Esophagus squamous epithelium (tissue), 5 donors: ENCODE measurements at places on chromosomes 13 and 19.

GRCh38 chr19:19356901-19357566, 36.4 kb downstream of the MAU2 start:
- DNase-seq, result no peak

DNA sequence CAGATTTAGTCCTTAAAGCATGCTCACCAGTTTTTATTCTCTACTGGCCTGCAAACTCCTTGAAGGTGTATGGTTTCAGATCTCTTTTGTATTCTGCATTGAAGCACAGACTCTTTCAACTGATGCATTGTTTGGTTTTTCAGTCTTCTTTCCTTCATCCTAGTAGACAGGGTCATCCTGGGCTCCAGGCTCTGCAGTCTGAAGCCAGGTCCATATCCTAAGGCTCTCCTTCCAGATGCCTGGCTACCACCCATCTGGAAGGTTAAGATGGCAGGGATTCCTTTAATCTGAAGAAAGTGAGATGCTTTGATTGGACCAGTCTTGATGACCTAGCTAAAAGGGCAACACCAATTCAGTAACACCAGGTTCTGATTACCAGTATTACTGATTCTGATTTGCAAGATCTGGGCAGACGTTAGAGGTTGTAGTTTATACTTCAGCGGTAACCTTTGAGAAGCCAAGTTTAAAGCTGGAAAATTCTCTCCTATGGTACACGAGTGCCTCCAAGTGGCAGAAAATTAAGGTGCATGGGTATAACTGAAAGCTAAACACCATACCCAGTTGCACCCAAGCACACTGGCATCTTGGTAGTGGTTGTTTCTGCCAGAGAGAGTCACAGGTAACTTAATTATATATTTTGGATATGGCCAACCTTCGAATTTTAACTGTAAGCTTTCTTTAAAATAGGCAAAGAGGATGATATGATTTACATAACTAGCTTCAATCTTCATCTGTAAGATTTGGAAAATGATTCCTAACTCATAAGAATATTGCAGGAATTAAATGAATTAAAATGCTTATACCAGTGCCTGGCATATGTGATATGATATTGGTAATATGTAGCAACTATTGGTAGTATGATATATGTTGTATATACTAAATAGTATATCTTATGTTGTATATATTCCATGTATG, 1651.9 kb upstream of the MIR17HG start:
- DNase-seq, result no peak

- no peak for DNase-seq
Measured at GRCh38 chr19:49845414-49845813, 5.5 kb upstream of the PTOV1 start.

DNA sequence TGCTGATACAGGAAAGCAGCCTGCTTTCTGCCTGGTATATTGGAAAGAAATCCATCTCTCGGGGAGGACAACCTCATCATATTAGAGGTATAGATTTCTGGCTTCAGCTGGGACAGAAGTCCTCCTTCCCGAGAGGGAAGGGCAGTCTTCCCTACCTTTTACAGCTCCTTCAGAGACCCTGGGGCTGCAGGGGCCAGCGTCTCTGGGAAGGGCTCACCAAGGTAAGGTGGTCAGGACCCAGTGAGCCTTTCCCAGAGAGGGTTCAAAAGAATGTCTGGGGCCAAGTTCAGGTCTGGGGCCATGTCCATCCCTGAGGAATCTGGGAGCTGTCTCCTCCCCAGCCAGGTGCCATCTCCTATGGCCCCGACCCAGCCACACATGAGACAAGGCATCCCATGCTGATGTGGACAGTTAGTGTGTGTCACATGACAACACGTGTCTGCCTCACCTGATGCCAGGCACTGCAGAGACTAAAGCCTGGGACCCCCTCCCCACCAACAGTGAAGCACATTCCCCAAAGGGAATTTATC, 136.4 kb downstream of the URI1 start:
- DNase-seq, result no peak

GRCh38 chr13:46962281-46962941, 65.6 kb upstream of the HTR2A start:
- DNase-seq, result no peak

- DNase-seq, result no peak
Measured at GRCh38 chr19:40355975-40356680, 7.6 kb downstream of the PLD3 start.

DNA sequence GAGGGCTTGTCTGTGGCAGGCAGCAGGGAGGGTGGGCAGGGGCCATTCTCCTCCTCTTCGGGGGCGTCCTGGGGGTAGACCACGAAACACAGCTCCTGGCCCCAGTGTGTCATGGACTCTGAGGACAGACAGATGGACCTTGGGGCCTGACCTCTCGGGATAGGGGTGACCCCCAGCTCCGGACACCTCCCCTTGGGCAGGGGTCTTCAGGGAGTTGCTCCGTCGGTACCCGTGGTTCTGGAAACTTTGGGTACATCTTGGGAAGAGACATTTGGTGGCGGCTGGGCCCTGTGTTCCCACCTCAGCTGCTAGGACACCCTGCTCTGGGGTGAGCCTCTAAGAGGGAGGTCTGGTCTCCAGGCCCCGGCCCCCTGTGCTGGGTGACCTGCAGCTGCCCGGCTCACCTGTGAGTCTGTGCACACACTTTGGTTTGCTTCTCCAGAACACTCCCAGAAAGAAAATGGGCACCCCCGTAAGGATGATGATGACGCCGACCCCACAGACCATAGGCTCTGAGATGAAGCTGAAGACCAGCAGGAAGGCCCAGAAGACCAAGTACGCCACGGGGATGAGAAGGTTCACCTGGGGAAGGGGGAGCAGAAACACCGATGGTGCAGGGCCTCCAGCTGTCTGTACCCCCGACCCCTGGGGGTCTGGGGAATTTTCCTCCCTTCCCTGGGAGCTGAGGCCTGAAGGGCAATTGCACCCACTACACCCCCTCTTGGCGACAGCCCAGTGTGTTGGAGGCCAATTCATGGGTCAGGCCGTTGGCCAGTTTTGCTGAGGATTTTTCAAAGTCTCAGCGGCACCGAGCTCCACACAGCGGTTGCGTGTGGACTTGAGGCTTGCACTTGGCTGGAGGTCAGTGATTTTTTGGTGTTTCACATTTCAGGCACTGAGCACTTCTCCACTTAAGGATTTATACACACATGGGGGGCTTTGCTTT, 15.0 kb downstream of the LRP3 start:
- no peak for DNase-seq

GRCh38 chr13:76677043-76677442, 209.2 kb downstream of the KCTD12 start:
- DNase-seq, result no peak

- no peak for DNase-seq
Measured at GRCh38 chr19:10295305-10295846, 5.6 kb downstream of the ICAM5 start.

- DNase-seq, result no peak
Measured at GRCh38 chr19:47027586-47028088, 8.0 kb downstream of the NPAS1 start.

DNA sequence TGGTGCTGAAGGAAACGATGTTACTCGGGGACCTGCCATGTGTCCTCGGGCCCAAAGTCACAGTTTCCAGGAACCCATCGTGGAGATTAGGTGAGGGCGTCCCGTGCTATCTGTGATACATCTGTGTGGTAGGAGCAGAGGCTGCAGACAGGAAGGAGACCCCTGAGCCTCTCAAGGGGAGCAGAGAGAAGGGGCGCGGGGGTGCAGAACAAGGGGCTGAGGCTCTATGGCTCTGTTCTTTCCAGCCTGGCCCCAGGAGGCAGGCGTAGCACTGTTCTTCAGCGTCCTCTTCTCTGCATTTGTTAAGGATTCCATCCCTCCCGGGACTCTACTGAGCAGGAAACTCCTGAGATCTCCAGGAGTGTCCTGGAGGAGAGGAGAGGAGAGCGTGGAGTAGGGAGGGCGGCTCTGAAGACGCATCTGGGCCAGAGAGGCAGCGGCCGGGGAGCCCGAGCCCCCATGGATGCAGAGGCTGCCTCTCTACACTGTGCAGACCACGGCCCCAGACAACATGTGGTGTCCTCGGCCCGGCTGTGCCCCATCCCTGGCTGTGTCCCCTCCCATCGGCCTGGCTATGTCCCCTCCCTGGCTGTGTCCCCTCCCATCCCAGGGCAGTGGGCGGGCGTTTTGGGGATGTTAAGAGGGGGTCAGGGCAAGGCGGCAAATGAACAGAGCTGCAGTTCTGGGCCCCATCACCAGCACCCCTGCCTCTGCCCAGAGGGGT, 118.0 kb downstream of the ATP11A start:
- DNase-seq, result no peak

DNA sequence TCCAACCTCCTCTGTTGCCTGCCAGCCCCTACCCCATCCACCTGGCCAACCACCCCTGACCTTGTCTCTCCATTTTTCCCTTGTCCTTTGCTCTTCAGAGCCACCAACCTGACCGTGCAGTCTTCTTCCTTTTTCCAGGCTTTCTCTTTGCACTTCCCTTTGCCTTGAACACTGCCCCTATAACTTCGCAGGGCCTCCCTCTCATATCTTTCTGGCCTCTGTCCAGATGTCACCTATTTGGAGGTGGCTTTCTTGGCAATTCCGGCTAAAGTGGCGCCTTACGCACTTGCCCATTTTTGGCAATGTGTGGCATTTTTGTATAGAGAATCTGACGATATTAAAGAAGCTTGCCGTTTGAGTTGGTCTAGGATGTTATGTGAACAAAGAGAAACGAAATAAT, 844 bp downstream of the ZNF543 start:
- no peak for DNase-seq

GRCh38 chr13:38570706-38571105, 116.2 kb upstream of the FREM2 start:
- no peak for DNase-seq

DNA sequence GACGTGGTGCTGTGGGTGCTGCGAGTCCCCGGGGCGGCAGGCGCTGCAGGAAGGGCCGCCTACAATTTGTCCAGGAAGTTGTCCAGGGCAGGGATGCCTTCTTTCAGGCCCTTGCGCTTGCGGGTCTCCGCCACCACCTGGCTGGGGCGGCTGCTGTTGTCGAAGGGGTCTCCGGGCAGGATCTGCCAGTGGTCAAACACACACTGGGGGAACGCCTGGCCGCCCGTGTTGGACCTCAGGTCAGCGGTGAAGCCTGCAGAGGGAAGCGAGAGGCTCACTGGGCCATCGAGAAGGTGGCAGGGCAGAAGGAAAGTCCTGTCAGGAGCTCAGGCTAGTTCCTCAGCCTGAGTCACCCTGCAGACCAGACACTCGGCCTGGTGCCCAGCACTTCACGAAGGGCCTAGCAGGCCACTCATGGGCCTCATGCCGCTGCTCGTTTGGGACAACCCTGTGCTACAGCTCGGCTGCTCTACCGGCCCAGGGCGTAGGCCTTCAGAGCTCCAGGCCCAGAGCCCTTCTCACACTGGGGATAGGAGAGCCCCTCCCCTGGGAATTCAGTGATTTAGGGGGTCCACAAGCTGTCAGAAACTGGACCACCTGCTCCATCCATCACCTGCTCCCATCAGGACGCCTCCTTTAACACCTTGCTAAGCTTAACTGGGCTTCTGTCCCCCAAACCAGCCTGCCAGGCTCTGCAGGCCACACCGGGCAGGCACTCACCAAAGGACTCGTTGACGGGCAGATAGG, 5.8 kb upstream of the DAPK3 start:
- DNase-seq, result no peak

DNA sequence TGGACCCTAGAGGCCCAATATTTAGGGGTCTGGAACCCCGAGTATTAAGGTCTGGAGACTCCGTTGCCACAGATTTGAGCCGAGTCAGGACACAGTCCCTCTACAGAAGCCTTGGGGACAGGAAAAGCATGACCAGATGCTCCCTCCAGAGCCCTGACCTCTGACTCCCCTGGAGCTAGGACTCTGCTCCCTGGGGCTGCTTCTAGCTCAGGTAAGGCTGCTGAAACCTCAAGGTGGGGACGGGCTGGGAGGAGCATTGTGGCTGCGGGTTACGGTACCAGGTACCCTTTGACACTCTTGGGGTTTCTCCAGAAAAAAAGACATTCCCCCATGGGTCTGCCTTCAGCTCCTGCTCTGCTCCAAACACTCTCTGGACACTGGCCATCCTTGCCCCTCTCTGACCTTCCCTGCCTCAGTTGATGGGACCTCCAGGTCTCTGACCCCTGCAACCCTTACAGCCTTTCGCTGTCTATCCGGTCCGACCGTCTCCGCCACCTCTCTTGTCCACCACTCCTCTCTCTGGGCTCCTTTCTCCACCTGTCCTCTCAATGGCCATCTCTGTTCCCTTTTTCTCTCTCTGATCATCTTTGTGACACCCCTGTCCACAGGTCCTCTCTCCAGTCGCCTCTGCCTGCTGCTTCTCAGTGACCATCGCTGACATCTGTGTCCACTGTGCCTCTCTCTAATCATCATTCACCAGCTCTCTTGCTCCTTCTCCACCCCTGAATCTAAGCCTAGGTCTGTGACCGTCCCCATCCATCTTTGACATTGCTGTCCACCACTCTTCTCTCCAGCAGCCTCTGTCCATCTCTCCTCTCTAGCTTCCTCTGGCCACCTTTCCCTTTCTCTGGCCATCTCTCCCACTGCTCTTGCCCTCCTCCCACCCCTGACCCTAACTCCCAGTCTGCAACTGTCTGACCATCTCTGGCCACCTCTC, 1.4 kb downstream of the LRFN3 start:
- DNase-seq, result no peak

- DNase-seq, result no peak
Measured at GRCh38 chr13:98004107-98004506, 50.6 kb downstream of the IPO5 start.

GRCh38 chr19:38921420-38922274, 8.9 kb downstream of the SARS2 start:
- DNase-seq, result no peak

- DNase-seq, result no peak
Measured at GRCh38 chr19:10624585-10624984, 768 bp upstream of the SLC44A2 start.

- no peak for DNase-seq
Measured at GRCh38 chr13:112956571-112957294, 12.3 kb upstream of the MCF2L start.

DNA sequence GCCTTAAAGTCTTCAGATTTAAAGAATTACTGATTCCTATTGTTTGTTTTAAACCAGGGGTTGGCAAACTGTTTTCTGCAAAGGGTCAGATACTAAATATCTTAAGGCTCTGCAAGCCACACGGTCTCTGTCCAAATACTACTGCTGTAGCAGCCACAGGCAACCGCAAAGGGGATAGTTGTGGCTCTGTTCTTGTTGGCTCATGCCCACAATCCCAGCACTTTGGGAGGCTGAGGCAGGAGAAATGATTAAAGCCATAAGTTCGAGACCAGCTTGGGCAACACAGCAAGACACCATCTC, 22.4 kb downstream of the RANBP3 start:
- no peak for DNase-seq

DNA sequence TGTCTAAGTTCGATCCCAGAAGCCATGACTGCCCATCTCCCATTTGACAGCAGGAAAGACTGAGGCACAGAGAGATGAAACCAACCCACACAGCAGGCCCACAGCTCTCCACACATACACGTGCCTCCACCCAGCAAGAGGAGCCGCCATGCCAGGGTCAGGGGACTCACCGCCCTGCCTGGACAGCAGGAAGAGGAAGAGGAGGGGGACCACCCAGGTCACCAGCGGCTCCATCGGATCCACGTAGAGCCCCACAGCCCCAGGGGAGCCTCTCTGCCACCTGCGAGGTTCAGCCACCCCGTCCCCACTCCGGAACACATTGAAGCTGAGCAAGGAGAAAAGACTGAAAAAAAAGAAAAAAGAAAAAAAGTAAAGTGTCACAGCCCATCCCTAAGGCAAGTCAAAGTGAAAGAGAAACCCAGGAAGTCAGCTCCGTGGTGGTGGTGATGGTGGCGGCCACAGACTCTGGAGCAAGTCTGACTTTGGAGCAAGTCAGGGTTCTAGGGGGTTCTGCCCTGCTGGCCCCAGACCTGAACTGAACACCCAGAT, at the start of gene IL12RB1:
Gene IL12RB1, minus strand, starts transcription at position 345 of the 549 bp plus-strand sequence. Its CDS starts 111 bp downstream, at position 234.
- DNase-seq, result no peak

- no peak for DNase-seq
Measured at GRCh38 chr19:54493967-54494585, 8.6 kb upstream of the LAIR2 start.

- DNase-seq, result no peak
Measured at GRCh38 chr13:33940898-33941297, 122.9 kb downstream of the RFC3 start.
